H9 (cell line): ENCODE measurements at places on chromosomes 11 and 22. TPM values are rescaled to one million over a fixed set of nuclear protein-coding genes. Genes with fewer than 3 reads are reported as not detected.
A peak's percentile ranks its signal among the peaks of the same experiment; 100 is the strongest.

PLEKHA7 gene
- total RNA-seq = 17.5 and 21.0 TPM in 2 replicates

DNA sequence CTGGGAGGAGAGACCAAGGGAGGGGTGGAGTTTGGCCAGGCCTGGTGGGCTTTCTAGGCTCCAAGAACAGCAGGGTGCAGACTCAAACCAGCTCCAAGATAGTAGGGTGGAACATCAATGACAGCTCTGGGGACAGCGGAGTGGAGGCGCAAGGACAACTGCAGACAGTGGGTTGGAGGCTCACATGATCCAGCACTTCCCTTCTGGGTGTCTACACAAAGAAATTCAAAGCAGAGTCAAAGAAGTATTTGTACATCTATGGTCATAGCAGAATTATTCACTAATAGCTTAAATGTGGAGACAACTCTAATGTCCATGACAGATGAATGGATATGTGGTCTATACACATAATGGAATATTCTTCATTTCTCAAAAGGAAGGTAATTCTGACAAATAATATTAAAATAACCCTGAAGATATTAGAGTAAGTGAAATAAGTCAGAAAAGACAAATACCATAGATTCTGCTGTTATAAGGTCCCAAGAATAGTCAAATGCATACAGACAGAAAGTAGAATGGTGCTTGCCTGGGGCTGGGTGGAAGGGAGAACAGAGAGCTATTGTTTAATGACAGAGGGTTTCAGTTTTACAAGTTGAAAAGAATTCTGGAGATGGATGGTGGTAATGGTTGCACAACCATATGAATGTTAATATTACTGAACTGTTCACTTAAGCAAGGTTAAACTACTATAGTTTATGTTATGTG lies 5.5 kb upstream of the GAB4 start:
- no peak overlapping the region for H3K27ac ChIP-seq
- no peaks in the 10 kb centered on the region for H3K4me1 ChIP-seq
- peaks cover 3% of the 10 kb centered on the region; the same call in 1 of the 2 replicates for H3K36me3 ChIP-seq
- DNase-seq = no peak
- no peak overlapping the region for H3K4me3 ChIP-seq
- peaks cover 6% of the 10 kb centered on the region; the same call in 1 of the 2 replicates for H3K27me3 ChIP-seq

GRCh38 chr11:13955971-13956421 lies 6.5 kb upstream of the SPON1 start:
- H3K4me3 ChIP-seq = no peak overlapping the region
- no peak overlapping the region for H3K27ac ChIP-seq
- H3K36me3 ChIP-seq = no peaks in the 10 kb centered on the region
- DNase-seq = peak; percentile 71

- H3K27me3 ChIP-seq = no peaks in the 10 kb centered on the region
- H3K36me3 ChIP-seq = no peaks in the 10 kb centered on the region
- no peak for DNase-seq
- H3K4me1 ChIP-seq = peaks cover 3% of the 10 kb centered on the region; the same call in 1 of the 2 replicates
Measured at GRCh38 chr11:62896049-62896448, 15.4 kb downstream of the SLC3A2 start.

DNA sequence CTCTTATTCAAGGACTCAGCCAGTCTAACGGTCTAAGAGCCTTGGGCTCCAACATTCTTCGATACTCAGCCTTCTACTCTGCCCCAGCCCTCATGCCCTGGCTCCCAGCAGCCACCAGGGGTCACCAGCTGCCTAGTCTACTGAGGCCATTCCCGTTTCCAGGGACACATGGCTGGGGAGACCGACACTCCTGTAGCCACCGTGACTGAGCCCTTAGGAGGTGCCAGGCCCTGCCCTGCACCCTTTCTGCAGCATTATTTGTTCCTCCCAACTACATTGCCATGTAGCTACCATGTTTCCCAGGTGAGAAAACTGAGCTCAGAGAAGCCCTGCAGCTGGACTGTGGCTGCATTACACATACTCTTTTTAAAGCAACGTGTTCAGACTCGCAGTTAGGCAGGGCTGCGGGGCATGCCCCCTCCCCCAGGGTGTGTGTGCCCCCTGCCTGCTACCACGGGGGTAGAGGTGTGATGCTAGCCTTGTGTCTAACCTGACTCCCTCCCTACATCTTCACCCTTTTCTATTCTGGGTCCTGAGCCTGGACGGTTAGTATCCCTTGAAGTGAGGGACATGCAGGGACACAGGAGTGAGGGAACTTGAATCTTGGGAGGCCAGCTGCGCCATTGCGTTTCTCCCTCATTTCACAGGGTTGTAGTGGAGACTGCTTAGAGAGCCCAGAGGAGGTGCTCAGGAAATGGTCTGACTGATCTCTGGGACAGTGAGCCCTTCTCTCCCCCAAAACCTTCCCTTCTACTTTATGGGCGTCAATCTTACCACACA lies 17.5 kb downstream of the ATG16L2 start:
- no peaks in the 10 kb centered on the region for H3K27me3 ChIP-seq
- H3K4me3 ChIP-seq = no peak overlapping the region
- H3K27ac ChIP-seq = no peak overlapping the region
- no peaks in the 10 kb centered on the region for H3K4me1 ChIP-seq
- peaks cover 2% of the 10 kb centered on the region for H3K36me3 ChIP-seq

DNA sequence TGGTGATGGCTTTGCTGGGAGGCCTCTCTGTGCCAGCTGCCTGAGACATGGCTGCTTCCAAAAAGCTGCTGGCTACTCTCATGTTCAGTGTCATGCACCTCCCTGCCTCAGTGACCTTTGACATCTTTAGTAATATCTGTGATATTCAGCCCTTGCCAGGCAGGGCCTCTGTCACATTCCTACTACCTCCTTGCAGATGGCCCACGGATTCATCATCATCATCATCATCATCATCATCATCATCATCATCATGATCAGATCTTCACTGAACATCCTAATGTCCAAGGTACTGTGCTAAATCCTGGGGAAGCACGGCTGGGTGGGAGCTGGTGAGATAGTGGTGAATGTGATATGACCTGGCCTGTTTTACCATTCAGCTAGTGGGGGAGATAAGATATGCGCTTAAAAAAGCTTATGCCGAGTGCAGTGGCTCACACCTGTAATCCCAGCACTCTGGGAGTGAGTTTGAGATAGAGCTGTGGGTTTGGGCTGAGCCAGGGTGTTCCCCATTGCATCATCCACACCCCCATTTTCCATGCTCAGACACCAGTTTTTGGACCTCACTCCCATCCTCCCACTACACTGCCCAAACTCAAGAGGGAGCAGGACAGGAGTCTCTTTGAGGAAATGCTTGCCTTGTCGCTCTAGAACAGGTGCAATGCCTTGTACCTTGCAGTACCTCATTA lies 17.1 kb upstream of the TMPRSS13 start:
- H3K4me3 ChIP-seq = no peak overlapping the region
- no peaks in the 10 kb centered on the region for H3K4me1 ChIP-seq
- no peak for DNase-seq
- no peaks in the 10 kb centered on the region; the same call in 2 of the 3 replicates for H3K36me3 ChIP-seq
- no peak overlapping the region for H3K27ac ChIP-seq

BCO2 gene
- total RNA-seq = 0.31 and 0.44 TPM in 2 replicates

DNA sequence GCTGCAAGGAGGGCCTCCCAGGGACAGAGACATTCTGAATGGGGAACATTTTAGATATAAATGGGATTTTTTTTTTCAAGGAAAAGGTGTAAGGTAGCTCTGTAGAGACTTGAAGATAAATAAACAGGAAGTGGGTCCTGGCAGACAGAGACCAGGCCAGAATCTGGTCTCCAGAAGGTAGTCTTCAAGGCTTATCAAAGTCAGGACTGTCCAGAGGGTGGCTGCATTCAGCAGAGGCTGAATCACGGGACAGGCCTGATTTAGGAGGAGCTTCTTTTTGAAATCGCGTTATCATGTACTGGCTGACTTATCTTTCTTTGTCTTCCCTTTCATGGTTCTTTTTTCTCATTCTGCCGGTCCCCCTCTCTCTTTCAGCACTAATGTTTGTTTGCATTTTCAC lies 542.9 kb downstream of the NTM start:
- H3K27me3 ChIP-seq = no peaks in the 10 kb centered on the region
- H3K4me3 ChIP-seq = no peak overlapping the region
- H3K27ac ChIP-seq = no peak overlapping the region

- peaks cover 5% of the 10 kb centered on the region; the same call in 1 of the 3 replicates for H3K36me3 ChIP-seq
- no peak overlapping the region for H3K4me3 ChIP-seq
- no peaks in the 10 kb centered on the region for H3K4me1 ChIP-seq
- no peak for DNase-seq
Measured at GRCh38 chr11:85595285-85595884, 31.8 kb downstream of the DLG2 start.

DNA sequence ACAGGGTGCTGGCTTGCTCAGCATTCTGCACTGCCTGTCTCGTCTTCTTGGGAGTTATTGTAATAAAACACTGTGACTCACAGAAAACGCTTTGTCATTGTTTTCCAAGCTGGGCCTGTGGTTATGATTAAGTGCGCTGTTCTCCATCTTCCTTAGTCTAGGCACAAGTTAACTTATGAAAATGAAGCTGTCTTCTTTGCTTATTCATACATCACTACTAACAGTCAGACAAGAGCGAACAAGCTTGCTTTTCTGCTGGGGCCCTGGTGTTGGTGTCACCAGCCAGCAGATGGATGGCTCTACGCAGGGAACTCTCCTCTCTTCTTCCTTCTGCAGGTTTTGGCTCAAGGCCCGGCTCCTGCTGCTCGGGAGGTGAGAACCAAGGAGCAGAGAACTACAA lies 380.1 kb upstream of the SYN3 start:
- H3K36me3 ChIP-seq = 0 out of 2 replicates have a peak, but pooled peaks cover 3% of the 10 kb centered on the region
- no peak for DNase-seq
- no peak overlapping the region for H3K4me3 ChIP-seq
- peaks cover 8% of the 10 kb centered on the region; the same call in 1 of the 2 replicates for H3K4me1 ChIP-seq
- H3K27me3 ChIP-seq = no peaks in the 10 kb centered on the region

GRCh38 chr22:28841111-28841510 lies 40.7 kb upstream of the XBP1 start:
- peaks cover 1% of the 10 kb centered on the region; the same call in 1 of the 2 replicates for H3K36me3 ChIP-seq
- H3K27ac ChIP-seq = no peak overlapping the region
- H3K4me3 ChIP-seq = no peak overlapping the region
- H3K4me1 ChIP-seq = no peaks in the 10 kb centered on the region

DNA sequence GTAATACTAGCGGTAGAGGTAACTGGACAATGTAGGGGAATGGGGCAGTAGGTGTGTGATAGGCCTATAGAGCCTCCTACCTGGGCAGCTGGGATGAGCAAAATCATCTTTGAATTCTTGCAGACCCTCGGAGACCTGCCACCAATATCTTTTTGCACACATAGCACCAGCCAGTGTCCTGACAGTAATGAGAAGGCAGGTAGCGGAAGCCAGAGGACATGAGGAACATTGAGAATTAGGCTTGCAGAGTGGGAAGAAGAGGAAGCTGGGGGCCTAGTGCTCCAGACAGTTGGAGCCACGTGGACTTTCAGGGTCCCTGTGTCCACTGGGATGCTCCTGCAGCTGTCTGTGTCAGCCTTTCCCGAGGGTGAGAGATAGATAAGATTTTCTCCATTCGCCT lies 17.2 kb upstream of the SYT13 start:
- no peak overlapping the region for H3K4me3 ChIP-seq
- no peak for DNase-seq
- H3K27me3 ChIP-seq = no peaks in the 10 kb centered on the region; the same call in 1 of the 2 replicates
- H3K36me3 ChIP-seq = no peaks in the 10 kb centered on the region
- H3K4me1 ChIP-seq = no peaks in the 10 kb centered on the region; the same call in 1 of the 2 replicates

- H3K27me3 ChIP-seq = no peaks in the 10 kb centered on the region
- no peak for DNase-seq
- no peak overlapping the region for H3K27ac ChIP-seq
- no peak overlapping the region for H3K4me3 ChIP-seq
- H3K36me3 ChIP-seq = no peaks in the 10 kb centered on the region
- H3K4me1 ChIP-seq = no peaks in the 10 kb centered on the region
Measured at GRCh38 chr22:50072714-50073538, 12.3 kb downstream of the MLC1 start.

DNA sequence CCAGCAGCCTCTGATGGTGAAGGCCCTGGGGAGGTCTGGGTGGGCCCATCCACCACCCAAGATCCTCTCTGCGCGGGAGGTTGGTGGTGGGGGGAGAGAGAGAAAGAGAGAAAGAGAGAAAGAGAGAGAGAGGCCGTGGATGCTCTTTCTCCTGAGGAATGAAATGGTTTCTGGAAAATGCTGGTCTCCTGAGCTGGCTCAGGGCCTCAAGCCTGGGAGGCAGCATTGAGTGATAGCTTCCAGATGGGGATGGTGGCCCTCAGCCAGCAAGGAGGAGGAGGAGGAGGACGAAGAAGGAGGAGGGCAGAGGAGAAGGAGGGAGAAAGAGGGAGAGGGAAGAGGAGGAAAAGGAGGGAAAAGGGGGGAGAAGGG lies 4.6 kb downstream of the TSPAN32 start:
- no peaks in the 10 kb centered on the region for H3K36me3 ChIP-seq
- no peak overlapping the region for H3K27ac ChIP-seq
- no peak overlapping the region for H3K4me3 ChIP-seq

DNA sequence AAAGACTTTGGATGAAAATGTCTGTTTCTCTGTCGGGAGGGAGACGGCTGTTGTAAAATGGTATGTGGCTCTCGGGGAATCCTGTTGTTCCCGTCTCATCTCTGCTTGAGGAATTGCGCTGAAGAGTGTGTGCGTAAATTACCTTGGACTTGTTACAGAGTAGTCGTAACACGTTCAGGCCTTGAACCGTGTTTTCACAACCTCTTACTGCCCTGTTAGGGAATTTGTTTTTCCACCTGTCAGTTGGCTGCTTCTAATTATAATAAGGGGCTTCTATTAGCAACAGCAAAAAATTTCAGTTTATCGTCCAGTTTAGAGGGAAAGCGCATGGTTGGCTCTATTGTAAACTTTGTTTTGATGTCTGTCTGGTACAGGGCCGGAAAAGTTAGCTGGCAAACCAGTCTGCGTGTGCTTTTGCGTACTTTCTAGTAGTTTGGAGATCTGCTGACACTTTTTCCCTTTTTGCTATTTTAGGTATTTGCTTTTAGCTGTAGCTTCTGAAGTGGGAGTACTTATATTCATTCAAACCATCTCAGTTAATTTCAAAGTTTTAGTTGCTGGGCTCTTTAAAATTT lies 1.5 kb downstream of the HIPK3 start:
- DNase-seq = no peak
- H3K36me3 ChIP-seq = peaks cover 2% of the 10 kb centered on the region; the same call in 1 of the 3 replicates
- H3K27me3 ChIP-seq = no peaks in the 10 kb centered on the region
- H3K27ac ChIP-seq = no peak overlapping the region
- H3K4me3 ChIP-seq = peak overlapping the region; percentile 93

DNA sequence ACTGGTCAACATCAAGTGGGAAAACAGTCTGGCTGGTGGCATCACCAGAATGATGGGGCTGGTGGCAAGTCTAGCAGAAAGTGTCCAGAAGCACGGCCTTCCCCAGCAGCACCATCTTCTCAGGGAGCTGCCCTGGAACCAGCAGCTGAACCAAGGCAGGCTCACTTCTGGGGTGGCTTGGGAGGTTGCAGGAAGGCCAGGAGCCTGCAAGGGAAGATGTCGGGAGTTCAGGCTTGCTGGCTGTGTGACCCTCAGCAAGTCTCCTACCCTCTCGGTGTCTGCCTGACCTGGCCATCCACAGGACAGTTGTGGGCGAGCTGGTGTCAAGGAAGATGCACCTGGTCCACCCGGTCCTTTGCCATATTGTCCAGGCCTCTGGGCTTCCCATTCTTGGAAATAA lies 2.3 kb upstream of the PNPLA5 start:
- H3K27ac ChIP-seq = no peak overlapping the region
- H3K4me3 ChIP-seq = no peak overlapping the region
- no peak for DNase-seq
- H3K4me1 ChIP-seq = no peaks in the 10 kb centered on the region
- no peaks in the 10 kb centered on the region; the same call in 1 of the 2 replicates for H3K27me3 ChIP-seq

GRCh38 chr22:46587492-46588278 lies 32.5 kb upstream of the GRAMD4 start:
- no peaks in the 10 kb centered on the region; the same call in 1 of the 2 replicates for H3K4me1 ChIP-seq
- H3K27me3 ChIP-seq = no peaks in the 10 kb centered on the region
- DNase-seq = peak; percentile 28
- no peak overlapping the region for H3K27ac ChIP-seq

LGALS1 gene
- total RNA-seq = 32.8 and 33.6 TPM in 2 replicates
